ENCODE measurements at places on chromosomes 11 and 22.

GRCh38 chr11:74611369-74611861 lies 19.0 kb downstream of the POLD3 start:
- DNase-seq: no peak

DNA sequence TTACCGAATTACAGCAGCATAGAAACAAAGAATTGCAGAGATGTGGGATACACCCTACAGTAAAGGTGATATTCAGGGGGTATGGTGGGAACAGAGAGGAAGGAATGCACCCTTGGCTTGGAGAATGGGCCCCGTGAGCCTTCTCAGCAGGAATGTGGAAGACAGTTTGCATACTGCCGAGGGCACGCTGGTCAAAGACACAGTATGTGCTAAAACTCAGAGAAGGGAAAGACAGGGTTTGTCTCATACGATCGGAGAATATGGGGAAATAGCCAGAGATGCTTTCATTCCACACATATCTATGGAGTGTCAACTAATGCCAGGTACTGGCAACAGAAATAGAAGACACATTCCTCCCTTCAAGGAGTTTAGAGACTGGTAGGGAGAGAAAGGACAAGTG lies 36.9 kb downstream of the UBASH3B start:
- DNase-seq: no peak

DNA sequence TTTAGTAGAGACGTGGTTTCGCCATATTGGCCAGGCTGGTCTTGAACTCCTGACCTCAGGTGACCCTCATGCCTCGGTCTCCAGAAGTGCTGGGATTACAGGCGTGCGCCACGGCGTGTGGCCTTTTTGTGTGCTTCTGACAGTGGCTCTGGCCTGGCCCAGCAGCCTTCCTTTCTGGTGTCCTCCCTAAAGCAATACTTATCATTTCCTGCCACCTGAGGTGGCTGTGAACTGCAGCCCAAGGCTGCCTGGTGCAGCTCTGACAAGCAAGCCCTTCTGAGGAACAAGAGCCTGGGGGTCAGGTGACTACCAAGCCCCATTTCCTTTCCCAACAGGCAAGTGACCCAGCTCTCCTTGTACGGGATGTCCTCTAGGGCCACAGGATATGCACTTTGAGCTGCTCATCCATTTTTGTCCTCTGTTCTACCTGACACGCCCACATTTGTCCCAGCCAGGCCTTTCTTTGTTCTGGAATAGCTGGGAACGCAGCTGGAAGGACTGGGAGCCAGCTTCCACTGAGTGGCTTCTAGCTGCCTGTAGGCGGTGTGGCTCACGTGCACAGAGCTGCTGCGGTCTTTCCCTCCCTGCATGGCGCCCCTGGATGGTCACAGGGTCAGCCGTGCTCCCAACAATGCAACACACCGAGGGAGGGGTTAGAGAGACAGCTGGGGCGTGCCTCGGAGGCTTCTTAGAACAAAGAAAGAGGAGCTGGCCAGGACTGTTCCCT lies 12.3 kb upstream of the BID start:
- no peak for DNase-seq

- no peak for DNase-seq
These were observed 4.9 kb downstream of the CADM1 start for GRCh38 chr11:115499241-115499799.

- DNase-seq: no peak
These were observed 37.6 kb downstream of the CELSR1 start for GRCh38 chr22:46499805-46500189.

DNA sequence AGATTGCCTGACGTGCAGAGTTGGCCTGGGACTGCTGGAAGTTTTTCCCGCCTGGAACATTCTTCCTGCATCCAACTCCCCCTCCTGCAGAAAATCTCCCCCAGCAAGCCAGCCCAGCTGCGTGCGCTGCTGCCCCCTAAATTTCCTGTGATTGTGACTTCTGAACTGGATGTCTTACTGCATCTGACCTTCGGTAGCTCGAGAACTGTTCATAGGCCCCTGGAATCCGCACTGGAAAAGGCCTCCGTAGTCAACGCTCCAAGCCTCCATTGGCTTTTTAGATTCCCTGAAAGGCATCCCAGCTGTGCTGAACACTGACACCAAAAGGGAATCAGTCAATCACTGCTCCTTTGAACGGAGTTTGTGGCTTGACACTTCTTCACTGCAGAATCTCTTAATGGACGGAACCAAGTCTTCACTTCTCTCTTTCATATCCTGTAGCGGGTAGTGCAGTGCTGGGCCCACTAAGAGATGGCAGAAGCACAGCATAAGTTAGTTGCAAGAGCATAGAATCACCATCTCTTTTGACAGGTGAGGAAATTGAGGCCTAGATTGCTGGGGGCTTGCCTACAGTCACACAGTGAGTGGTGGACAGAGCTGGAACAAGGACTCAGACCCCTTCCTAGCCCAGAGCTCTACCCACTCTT lies 14.2 kb upstream of the RASD2 start:
- no peak for DNase-seq

DNA sequence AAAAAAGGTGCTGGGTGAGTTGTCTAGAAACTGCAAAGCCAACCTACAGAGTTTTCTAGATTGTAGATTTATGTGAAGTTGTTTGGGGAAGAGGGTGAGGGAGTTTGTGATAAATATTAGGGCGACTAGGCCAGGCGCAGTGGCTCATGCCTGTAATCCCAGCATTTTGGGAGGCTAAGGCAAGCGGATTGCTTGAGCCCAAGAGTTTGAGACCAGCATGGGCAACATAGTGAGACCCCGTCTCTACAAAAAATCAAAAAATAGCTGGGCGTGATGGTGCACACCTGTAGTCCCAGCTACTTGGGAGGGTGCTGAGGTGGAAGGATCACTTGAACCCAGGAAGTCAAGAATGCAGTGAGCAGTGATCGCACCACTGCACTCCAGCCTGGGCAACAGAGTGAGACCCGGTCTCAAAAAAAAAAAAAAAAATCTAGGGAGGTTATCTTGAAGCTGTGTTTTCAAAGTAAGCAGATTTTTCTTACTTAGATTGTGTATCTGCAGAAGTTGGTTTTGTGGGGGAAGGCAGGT lies 844 bp downstream of the APOL6 start:
- no peak for DNase-seq

- DNase-seq: no peak
These were observed 219.4 kb downstream of the CADM1 start for GRCh38 chr11:115284773-115285172.

- DNase-seq: no peak
These were observed 6.2 kb upstream of the TLCD5 start for GRCh38 chr11:120318906-120319305.

GRCh38 chr11:67303132-67303834 lies at the start of gene SSH3:
Gene SSH3, plus strand, starts transcription at chr11:67303530. Its CDS starts 96 bp downstream, at chr11:67303626.
- DNase-seq: no peak

DNA sequence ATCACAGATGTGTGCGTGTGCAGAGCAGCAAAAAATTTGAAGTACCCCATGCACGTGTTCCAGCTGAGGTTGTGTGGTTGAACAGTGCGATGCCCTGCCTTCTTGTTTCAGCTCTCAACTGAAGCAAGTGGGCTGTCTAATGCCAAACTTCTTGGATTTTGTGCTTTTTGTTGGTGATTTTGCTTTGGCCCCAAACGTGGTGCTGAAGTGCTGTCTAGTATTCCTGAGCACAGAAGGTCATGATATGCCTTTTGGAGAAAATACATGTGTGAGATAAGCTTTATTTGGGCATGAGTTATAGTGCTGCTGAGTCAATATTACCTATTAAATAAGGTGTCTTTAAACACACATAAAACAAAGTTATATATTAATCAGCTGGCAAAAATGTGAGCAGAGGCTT lies 14.1 kb downstream of the YDJC start:
- no peak for DNase-seq

DNA sequence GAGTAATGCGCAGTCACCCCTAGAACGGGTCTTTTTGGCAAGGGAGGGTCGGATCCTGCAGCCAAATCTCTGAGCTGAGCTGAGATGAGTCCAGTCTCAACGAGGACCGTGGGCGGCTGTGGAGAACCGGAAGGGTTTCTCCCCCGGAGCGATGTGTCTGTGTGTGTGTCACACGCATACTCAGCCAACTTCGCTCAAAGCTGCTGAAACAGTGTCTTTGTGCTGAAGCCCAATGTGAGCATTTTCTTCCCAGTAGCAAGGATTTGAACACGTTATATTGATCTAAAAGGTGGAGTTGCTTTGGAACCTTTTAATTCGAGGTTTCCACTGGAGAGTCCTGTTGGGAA lies 1.4 kb upstream of the CELSR1 start:
- DNase-seq: peak; percentile 7

GRCh38 chr11:119055901-119056300 lies 1.1 kb downstream of the HYOU1 start:
- DNase-seq: peak; percentile 47

- DNase-seq: no peak
These were observed 698.6 kb upstream of the ARHGAP42 start for GRCh38 chr11:99988471-99988837.

DNA sequence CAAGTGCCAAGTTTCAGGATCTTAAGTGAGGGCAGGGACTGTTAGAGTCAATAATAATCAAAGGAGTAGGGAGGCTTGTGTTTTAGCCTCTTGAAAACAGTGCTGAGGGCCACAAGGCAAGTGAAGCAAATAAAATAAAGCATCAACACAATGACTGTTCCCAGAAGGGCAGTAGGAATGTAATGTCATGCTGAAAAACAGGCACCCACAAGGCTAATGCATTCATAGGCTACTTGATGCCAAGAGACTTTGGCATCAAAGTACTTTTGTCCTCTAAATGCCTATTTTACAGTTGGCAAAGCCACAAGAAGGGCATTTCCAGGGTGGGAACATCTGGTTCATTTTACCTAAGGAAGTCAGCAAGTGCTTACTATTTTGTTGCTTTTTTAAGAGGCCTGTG lies 22.9 kb downstream of the RAB39A start:
- DNase-seq: no peak

- DNase-seq: no peak
These were observed 72.9 kb upstream of the ANO1 start for GRCh38 chr11:70005107-70005818.

DNA sequence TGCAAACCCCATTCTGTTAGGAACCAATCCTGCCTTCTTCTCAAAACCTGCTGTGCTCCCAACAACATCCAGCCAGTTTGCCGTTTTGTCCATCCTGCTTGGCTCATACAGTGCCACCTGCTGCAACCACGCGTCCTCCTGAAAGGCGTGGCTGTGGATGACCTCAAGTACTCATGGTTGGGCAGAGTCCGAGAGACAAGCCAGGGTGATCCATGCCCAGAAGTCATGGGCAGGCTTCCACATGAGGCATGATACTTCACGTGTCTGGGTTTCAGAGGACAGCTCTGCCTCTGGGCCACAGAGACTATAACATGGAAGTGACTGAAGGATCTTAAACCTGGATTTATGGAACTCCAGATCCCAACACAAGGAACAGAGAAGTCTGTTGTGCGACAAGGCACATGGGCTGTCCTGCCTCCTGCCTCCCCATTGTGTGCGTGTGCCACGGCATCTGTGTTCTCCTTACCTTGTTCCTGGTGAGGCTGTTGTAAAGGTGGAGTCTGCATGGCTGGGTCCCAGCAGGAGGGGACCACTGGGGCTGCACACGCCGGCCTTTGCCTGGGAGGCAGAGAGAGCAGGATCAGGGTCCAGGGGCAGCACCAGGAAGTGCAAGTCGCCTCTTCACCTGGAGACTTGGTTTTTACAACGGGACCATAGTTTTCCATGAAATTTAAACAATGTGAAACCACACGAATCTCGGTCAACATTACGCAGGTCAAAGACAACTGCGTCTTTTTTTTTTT lies 15.4 kb downstream of the CARS1 start:
- DNase-seq: no peak

- DNase-seq: peak; percentile 35
These were observed 687.9 kb downstream of the NTM start for GRCh38 chr11:132058211-132058772.

DNA sequence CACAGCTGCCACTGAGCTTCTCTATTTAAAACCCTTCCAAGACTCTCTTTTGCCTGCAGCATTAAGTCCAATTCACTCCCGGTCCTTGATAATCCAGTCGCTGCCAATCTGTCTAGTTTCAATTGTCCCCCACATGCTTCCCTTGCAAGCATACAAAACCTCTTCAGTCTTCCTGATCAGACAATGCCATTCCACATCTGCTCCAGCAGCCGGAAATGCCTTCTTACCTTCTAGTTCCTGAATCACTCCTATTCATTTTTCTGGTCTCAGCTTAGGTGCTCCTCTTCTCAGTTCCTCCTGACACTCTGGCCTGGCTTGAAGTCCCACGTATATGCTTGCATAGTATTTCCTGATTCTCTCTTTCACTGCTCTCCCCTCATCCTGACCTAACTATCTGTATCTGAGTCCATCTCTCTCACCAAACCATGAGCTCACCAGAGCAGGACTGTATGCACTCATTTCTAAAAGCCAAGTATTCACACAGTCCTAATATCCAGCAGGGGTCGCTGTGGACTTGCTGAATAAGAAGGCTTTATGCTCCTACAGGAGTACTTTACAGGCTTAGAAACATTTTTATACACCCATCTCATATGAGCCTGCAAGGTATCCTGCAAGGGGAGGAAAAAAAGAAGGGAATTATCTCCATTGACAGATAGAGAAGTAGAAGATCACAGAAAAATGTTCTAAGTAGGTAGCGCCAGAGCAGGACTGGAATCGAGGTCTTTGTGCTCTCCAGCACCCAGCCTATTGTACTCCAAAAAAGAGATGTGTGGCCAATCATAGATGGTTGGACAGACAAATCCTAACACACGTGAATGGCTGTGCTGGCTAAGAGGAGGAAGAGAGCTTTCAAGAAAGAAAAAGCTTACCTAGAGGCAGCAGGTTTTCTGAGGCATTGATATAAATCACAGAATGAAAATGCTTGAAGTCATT lies 19.2 kb downstream of the XRRA1 start:
- DNase-seq: peak; percentile 75

- DNase-seq: no peak
These were observed 3.8 kb upstream of the PIK3IP1 start for GRCh38 chr22:31295831-31296657.

GRCh38 chr11:47327949-47328348 lies 24.6 kb downstream of the MYBPC3 start:
- no peak for DNase-seq

DNA sequence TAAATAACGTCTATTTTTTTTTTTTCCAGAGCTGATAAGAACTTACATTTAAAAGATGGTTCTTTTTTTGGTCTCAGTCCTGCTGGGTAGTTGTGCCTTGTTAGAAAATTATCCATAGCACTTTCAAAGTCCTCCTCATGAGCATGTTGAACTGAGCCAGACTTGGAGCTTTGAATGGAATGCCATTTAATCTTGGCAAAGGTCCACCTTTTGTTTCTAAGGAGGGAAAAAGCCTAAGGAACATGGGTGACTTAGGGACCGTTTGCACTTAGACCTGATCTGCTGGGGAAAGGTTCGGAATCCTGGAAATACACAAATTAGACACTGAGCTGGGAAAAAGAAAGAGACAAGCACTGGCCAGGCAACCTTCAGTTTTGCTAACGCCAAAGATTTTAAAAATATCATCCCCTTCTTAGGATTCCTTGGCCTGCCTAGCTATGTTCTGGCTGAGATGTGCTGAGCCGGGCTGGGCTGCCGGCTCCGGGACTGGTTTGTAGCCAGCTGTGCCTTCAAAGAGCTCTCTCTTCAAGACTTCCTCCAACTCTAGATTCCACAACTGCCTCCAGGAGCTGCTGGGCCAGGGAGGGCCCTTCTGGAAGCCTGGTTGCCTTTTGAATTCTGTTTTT lies 67.4 kb downstream of the ENDOD1 start:
- DNase-seq: no peak

Measured in HL-60 (cell line).